ENCODE measurements at places on chromosomes 7 and 10.

DNA sequence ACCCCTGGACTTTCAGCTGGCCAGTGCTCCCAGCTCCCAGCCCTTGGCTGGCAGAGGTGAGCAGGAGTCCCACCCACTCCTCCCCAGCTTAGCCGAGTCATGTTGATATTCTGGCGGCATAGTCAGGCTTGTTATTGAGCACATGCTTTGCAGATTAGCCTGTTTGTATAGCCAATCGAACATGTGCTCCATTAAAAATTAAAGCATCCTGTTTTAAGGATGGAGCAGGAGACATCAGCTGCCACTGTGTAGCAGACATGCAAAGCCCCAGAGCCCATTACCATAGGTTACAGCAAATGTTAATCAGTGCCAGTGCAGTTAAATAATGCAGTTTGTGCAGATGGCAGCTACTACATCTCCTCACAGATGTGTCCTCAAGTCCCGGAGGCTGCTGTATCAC lies 574.6 kb upstream of the GALNT17 start:
- no peak for DNase-seq

DNA sequence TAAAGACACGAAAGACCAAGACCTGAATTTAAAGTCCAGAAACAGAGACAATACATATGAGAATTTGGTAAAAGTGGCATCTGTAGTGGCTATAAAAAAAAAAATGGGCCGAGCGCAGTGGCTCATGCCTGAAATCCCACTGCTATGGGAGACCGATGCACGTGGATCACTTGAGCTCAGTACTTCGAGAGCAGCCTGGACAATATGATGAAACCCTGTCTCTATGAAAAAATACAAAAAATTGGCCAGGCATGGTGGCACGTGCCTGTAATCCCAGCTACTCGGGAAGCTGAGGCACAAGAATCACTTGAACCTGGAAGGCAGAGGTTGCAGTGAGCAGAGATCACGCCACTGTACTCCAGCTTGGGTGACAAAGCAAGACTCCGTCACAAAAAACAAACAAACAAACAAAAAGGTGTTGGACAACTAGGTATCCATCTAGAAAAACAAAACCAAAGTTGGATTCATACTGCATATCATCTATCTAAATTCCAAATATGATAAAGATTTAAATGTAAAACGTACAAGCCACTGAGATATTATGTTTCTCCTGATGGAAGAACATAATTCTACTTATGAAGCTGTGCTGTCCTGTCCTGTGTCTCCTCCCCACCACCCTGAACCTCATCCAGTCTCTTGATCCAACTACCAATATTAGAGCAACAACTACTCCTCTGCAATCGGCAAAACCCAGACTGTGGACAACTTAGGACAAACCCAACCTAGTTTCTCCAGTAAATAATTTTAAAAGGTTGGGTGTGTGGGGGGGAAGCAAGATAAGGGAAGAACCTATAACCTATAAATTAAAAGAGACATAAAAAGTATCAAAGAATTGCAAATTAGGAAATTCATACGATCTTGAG lies 53.7 kb downstream of the ATAD1 start:
- no peak for DNase-seq

GRCh38 chr7:110861163-110861562 lies 229.8 kb upstream of the LRRN3 start:
- DNase-seq = no peak

- peak; percentile 91 for DNase-seq
These were observed 489.4 kb upstream of the SORCS1 start for GRCh38 chr10:107653832-107654287.

- DNase-seq = no peak
These were observed 128.8 kb downstream of the PTPN20 start for GRCh38 chr10:47040041-47040491.

DNA sequence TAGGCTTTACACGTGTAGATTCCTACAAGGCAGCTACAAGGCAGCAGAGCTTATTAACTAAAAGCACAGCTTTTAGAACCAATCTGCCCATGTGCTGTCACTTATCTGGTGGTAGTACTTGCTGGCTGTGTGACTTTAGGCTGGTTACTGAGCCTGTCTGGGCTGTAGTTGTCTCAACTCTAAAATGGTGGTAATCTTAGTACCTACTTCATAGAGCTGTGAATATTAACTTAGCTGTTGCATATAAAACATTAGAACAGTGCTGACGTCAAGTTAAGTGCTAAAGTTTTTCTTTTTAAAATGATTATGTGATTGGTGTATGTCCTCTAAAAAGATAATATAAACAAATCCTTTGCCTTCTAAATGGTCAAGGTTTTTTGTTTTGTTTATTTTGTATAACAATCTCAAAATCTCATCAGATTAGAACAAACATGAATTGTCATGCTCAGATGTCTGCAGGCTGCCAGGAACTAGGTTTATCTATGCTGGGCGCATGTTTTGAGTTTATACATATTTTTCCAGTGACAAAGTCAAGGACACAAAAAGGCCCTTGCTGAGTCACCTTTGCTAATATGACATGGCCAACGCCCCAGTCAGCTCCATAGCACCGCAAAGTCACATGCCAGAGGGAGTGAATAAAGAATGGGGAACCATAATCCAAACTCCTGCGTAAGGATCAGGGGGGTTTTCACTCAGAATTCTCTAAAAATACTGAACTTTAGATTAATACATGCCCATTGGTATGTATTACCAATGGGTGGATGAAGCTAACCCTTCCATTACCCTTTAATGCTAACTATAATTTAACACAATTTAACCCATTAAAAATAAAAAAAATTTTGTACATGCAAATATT lies 39.8 kb upstream of the ARL4A start:
- peak; percentile 52 for DNase-seq

- peak; percentile 67 for DNase-seq
These were observed 14.0 kb upstream of the ZNF273 start for GRCh38 chr7:64888901-64889685.

DNA sequence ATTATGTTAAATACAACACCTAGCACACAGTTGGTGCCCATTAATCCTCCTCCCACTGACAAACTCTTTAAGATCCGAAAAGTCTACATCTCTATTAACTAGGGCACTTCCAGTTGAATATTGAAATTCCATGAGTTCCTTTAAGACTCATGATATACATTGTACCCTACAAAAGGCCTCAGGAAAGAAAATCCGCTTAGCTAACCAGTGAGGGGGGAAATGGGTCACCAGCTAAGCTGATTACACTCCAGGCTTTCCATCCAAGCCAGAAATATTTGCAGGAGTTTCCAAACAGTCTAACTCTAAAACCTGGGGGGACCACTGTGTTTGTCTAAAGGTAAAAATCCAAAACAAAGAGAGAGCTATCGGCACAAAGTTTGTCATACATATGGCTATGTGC lies 1.3 kb upstream of the LRIT2 start:
- no peak for DNase-seq
